Occipital lobe (tissue), 3 donors: ENCODE measurements at places on chromosomes 3 and 15. TPM values are rescaled to one million over a fixed set of nuclear protein-coding genes. Genes with fewer than 3 reads are reported as not detected.
A peak's percentile ranks its signal among the peaks of the same experiment; 100 is the strongest.

IL17RD gene
- 38.1 TPM for total RNA-seq

GRCh38 chr3:159819676-159820075, 169.0 kb upstream of the IL12A start:
- DNase-seq = no peak

DNA sequence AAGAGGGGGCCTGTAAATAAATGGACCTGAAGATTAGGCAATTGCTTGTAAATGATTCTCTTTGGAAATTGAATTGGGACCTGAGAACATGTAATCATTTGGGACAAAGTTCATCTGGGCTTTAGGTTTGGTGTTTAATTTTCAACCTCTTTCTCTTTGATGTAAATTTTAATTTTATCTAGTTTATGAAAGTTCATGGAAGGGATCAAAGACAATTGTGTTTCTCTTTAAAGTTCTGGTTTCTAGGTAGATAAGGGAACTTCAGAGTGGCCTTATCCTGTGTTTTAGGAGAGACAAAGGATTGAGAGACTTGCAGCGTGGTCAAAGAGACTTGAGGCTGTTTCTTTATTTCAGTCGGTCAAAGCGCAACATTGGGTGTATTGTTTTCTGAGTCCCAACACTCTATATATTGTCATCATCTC, 1108.3 kb downstream of the TBL1XR1 start:
- no peak for DNase-seq

DNA sequence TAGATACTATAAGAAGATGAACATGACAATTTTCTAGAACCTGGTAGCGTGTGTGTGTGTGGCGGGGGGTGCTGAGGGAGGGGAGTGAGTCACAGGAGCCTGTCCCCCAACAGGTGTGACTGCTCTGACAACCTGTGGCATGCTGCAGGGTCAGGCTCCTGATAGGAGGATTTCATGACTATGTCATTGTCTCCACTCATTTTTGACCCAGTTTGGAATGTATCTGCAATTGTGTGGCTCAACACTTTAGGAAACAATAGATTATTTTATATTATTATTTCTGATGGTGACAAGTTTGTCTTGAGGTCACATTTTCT, 9.3 kb upstream of the VILL start:
- DNase-seq = no peak

DNA sequence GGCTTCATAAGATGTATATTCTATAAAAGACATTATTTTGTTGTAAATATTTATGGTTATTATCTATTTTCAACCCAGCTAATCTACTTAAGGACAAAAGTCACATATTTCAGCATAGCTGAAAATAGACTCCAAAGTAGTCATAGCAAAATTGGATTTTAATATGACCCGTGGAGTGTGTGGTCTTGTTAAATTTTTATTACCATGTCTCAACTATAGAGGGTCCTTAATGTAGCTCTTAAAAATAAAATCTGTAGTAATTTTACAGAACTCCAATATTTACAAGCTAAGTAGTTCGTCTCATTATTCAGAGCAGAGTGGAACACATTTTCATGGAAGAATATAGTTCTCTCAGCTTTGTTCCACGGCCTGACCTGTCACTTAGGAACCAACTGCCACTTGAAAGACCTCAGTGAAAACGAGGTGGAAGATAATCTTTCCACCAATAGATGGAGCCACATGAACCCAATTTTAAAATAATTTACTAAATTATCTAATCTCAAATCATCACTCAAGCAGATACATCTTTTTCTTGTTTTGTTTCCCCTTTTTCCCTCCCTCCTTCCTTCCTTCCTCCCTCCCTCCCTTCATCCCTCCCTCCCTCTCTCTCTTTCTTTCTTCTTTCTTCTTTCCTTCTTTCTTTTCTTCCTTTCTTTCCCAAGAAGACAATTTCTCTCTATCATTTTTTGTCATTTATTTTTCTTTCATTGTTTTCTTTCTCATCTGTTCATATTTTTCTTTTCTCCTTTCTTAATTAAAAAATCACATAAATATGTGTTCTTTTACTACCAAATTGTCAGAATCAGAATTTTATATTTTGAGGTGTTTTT, 97.2 kb downstream of the CLDN1 start:
- DNase-seq = no peak

DNA sequence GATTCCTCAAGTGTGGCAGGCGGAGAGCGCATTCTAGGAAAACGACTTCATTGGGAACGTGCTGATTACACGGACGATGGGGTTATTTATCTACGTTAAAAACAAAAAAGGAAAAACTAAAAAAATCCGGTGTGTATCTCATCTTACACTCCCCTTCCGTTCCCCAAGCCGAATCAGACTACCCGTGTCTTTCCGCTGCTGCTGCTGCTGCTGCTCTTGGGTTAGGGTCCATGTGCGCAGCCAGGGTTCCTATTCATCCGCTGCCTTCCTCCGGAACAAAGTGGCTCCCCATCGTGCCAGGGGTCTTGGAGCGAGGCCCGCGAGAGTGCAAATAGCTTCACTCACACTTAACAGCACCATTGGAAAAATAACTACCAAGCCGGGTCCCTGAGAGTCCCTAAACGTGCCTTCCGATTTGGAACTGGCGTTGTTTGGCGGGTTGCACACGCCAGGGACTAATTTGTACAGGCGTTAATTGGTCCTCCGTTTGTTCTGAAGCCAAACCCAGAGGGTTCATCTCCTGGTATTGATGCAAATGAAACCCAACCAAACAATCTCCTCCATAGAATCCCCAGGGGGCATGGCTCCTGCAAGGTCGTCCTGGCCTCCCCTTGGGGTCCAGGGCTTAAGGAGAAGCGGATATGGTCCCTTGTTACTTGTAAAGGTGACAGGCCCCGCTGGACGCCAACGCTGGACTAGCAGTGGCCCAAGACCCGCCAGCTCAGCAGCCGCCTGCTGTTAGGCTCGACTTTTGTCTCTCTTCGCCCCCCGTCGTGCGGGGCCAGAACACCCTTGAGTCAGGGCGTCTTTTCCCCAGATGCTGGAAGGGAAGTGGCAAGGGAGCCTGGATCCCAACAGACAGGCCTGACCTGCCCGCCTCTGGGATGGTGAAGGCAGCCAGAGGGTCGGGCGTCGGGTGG, 11.0 kb upstream of the ONECUT1 start:
- no peak for DNase-seq

GRCh38 chr15:64023220-64023619, 23.1 kb downstream of the DAPK2 start:
- no peak for DNase-seq

DNA sequence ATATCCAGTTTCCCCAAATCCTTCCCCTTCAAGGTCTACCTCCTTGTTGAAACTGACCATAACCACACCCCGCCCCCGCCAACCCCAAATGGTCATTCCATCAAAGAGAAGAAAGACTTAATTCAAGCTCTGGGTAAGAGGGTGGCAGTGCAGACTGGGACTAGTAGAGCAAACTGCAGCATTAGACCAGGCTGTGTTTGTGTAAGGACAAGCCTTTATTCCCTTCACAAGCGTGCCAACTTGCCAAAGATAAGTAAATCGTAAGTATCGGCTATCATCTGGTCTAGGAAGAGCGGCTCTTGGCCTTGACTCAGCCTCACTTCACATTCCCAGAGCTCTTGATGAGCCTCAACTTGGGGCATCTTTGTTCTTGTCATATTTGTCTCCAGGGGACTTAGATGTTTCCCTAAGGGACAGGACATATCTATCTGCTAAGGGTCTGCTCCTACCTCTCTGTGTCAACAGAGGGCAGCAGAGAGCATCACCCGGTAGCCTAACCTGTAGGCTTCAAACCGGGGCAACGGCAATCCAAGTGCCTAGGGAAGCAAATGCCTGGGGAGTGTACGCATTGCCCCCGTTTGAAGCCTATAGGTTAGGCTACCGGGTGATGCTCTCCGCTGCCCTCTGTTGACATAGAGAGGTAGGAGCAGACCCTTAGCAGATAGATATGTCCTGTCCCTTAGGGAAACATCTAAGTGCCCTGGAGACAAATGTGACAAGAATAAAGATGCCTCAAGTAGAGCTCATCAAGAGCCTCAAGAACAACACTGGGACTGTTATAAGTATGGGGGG, 8.9 kb upstream of the MAP3K13 start:
- DNase-seq = peak; percentile 16

- DNase-seq = no peak
Observed at GRCh38 chr3:189317911-189318310, 146.1 kb downstream of the TPRG1 start.

- no peak for DNase-seq
Observed at GRCh38 chr3:124654470-124654845, 75.8 kb upstream of the UMPS start.

- peak; percentile 47 for DNase-seq
Observed at GRCh38 chr3:120645083-120645845, 36.8 kb downstream of the HGD start.

GRCh38 chr3:42651248-42652091, 2.0 kb upstream of the ZBTB47 start:
- DNase-seq = no peak

- DNase-seq = no peak
Observed at GRCh38 chr3:49703956-49704355, 14.6 kb downstream of the RNF123 start.

DNA sequence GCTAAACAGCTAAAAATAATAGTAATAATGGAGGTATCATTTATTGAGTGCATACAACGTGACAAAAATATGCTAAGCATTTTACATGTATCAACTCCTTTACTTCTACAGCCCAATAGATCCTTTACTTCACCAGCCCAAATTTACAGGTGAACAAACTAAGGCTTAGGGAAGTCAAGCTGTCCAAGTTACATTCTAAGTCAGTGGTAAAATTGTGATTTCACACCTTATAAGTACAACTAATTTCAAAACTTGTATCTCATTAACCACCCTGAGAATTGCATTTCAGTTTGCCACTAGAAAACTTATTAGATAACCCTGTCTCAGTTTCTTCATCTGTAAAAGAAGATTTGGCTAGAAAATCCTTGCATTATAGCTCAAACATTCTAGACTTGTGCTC, 10.7 kb downstream of the SLC33A1 start:
- no peak for DNase-seq
